ENCODE measurements at places on chromosomes 3 and 15.

GRCh38 chr3:36736301-36736700, 28.1 kb downstream of the DCLK3 start:
- peak; percentile 70 for DNase-seq

DNA sequence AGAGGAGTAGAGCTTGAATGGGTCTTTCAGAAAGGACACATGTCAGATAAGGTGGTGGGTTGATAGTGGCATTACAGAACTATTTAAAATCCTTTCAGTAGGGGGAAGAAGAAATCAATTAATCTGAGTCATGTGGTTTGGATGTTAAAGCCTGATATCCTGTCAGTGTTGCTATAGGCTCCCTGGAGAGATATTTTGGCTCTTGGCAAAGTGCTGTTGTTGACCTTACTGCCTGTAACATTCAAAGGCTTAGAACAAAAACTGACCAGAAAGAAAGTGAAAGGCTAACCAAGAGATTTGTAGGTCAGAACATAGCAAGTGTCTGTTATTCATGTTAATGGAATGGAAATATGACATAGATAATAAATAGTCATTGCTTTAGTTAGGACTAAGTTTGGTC, 552.9 kb downstream of the DIPK2A start:
- DNase-seq: no peak

DNA sequence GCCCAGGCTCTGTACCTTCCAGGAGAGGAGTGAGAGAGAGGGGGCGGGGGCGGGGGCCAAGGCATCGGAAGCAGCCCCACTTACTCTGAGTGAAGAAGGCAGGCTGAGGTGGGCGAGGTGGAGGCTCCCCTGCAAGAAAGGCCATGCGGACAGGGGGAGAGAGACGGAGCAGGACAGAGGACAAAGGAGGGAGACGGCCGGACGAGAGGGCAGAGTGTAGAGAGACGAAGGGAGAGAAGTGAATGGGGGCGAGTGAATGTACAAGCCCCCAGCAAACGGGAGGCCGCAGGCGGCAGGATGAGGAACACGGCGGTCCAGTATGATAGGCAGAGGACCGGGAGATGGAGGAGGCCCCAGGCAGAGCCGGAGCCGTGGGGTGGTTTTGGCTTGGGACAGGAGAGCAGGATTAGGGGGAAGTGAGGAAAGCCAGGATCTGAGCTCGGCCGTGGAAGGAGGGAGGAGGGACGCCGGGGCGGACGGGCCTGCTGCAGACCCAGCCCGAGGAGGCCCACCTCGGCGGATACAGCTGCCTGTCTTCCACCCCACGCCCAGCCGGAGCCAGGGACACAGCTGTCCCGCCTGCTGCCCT, 38.8 kb downstream of the TNK2 start:
- DNase-seq: no peak

DNA sequence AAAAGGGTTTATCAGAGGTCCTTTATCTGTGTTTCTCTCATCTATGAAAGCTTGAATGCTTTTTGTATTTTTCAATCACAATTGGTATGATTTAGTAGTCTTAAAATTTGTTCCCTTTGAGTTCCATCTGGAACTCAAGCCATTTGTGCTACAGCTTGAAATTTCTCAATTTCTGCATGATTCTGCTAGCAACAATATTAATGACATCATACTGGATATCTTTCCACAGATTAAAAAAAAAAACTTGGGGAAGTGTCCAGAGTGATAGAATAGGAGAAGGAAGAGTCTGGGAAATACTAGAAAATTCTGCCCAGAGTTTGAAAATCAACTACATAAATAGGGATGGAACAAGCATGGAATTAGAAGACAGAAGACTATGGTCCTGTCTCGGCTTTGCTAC, 9.3 kb upstream of the FBN1 start:
- DNase-seq: peak; percentile 51

- no peak for DNase-seq
Measured at GRCh38 chr3:94596887-94597566, 534.2 kb downstream of the NSUN3 start.

GRCh38 chr15:53384417-53384816, 375.0 kb downstream of the WDR72 start:
- DNase-seq: no peak

GRCh38 chr3:187943677-187944389, 198.6 kb upstream of the BCL6 start:
- peak; percentile 18 for DNase-seq

GRCh38 chr3:53711387-53711786, 134.8 kb downstream of the CHDH start:
- DNase-seq: no peak

DNA sequence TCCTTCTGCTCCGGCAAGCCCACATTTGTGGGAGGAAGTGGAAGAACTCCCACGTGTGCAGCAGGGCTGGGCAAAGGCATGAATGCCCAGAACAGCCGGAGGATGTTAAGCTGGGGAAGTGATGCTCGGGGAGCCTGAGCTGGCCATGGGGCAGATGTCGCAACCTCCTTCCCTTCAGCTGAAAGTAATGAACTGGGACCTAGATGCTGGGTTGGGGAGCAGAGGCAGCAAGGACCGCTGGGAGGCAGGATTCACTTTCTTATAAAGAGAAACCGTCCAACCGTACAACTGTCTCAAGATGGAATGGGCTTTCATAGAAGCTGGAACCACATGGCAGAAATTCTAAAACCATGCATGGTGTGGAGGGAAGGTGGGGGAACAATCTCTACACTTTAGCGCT, 290.9 kb downstream of the OCA2 start:
- no peak for DNase-seq

DNA sequence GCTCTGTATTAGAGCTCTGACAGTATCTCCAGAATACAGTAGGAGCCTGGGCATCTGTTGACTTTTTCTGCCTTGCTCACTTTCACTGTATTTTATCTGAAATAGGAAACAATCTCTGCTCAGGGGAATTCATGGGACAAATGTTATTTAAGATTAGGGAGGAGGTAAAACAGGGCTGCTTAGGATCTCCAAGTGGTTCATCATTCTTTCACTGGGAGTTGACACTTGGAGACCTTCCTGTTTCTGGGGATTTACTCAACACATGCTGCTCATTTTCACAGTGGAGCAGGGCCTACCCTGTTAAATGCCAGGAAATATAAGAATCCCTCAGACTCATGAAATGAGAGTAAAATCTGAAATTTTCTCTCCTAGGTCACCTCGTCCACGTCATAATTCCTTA, 185.5 kb downstream of the GAP43 start:
- peak; percentile 69 for DNase-seq

- DNase-seq: no peak
Measured at GRCh38 chr3:23785882-23786281, 19.9 kb upstream of the UBE2E1 start.

- DNase-seq: peak; percentile 65
Measured at GRCh38 chr3:197494366-197495058, 61.3 kb downstream of the BDH1 start.

GRCh38 chr3:43405888-43406642, 119.7 kb downstream of the SNRK start:
- no peak for DNase-seq

- no peak for DNase-seq
Measured at GRCh38 chr3:123130079-123130750, 63.4 kb downstream of the PDIA5 start.

- DNase-seq: no peak
Measured at GRCh38 chr3:172816281-172816680, 65.8 kb downstream of the ECT2 start.

DNA sequence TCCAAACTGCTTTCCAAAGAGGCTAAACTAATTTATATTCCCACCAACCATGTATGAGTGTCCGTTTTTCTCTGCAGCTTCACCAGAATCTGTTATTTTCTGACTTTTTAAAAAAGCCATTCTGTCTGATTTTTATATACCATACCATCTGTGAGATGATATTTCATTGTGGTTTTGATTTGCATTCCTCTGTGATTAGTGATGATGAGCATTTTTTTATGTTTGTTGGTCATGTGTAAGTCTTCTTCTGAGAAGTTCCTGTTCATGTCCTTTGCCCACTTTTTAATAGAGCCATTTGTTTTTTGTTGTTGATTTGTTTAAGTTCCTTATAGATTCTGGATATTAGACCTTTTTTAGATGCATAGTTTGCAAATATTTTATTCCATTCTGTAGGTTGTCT, 179.4 kb upstream of the ALCAM start:
- no peak for DNase-seq

DNA sequence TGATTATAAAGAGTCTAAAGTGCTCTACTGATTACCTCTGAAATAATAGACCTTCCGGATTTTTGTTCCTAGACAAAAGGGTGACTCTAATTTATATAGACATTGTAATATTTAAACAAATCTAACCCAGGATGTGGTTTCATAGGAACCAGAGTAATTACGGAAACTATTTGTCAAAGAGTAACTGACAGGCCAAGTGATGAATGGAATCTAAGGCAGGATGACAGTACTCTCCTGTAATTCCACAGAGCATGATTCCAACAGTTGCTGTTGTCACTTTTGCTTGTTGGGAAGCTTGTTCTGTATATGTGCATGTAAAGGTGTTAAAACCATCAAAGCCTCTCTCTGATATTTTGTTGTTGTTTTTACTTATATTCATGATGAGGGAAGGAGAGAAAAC, 1141.0 kb downstream of the IGSF11 start:
- no peak for DNase-seq

GRCh38 chr15:40925863-40926658, 3.1 kb upstream of the DLL4 start:
- DNase-seq: no peak

DNA sequence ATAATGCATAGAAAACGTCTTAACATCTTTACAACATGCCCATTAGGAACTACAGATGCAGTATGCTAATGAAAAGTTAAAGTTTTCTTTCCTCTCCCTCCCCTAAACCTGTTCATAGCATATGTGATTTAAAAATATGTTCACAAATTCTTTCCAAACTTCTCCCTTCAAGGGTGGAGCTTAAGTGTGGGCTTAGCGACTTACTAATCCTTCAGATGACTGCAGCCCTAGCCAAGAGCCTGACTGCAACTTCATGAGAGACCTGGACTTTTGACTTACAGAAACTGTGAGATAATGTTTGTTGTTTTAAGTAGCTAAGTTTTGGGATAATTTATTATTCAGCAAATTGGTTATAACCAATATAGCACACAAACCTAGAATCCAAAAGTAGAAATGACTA, 22.0 kb upstream of the ANXA2 start:
- peak; percentile 73 for DNase-seq

DNA sequence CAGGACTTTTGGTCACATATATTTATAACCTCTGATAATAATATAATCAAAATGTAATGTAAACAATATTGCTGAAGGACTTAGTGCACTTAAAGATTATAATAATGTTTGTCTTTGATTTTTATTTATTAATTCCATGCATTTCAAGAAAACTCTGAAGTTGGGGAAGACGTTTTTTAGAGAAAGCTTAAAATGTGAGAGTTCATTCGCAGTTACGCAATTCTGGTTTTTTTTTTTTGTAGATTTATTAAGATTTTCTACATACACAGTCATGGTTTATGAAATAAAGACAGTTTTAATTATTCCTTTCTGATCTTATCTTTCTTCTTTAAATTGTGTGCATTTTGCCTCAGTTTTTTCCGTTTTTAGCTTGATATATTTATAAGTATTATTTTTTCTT, 204.7 kb downstream of the EPHA3 start:
- DNase-seq: no peak

GRCh38 chr3:190855151-190855550, 7.3 kb downstream of the GMNC start:
- DNase-seq: no peak

DNA sequence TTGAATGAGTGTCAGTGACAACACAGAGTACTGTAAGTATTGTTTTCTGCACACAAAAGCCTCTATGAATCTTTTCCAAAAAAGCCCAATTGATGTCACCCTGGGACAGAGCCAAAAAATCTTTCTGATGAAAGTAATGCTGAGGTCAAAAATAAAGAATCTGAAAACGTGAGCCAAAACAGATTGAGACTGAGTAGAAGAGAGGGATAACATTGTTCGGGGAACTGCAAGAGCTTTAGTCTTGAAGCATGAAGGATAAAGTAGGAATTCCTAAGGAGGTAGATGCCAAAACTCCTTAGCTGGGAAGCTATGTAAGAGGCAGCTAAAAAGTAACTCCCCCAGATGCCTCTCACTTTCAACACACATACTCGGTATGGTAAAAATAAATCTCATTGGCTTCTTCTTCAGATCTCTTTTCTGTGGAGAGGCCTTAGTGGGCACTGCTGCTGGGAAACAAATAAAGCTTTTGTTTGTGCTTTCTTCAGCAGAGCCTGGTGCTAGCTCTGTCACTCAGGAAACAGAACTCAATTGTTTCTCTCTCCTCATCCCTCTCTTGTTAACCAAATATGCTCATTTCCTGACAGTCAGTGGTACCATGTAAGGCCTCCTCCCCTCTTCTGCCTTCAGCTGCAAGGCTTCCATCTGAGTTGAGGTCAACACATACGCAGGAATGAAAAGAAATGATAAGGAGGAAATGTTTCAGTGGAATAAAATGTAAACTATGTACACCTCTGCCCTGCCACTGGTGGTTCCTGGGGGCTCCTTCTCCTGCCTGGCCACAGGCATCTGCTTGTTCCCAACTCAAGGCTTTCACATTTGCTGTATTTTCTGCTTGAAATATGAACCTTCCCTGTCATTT, 58.1 kb downstream of the CD200 start:
- DNase-seq: peak; percentile 100

DNA sequence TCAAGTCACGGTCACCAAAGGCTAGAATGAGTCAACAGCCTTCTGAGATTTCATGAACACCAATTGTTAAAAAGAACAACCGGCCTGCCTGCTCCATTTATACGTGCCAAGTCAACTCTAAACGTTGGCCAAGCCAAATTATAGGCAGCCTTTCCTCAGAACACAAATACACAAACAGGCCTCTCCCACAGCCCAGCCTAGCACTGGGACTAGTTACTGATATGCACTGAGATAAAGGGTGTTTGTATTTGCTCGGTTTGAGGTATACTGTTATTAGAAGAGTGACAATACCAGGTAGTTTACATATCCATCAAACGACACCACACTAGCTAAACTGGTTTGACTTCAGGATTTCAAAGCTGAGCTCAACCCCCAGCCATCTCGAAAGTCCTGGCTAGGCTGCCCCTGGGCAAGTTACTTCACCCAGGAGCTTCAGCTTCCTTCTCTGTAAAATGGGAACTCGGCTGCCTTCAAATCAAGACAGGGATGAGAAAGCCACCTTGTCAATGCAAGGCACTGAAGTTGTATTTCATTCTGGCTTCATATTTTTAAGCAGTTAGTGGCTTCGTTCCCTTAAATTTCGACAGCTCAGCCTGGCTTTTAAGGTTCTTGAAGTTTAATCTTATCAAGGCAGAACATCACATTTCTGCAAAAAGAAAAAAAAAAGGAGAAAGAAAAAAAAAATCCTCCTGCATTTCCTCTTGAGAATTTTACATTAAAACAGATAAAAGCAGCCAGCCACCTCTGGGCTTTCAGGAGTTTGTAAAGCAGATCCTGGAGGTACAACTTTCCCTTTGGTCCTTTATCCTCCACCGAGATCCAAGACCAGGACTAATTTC, 4.0 kb downstream of the TLE3 start:
- peak; percentile 76 for DNase-seq

DNA sequence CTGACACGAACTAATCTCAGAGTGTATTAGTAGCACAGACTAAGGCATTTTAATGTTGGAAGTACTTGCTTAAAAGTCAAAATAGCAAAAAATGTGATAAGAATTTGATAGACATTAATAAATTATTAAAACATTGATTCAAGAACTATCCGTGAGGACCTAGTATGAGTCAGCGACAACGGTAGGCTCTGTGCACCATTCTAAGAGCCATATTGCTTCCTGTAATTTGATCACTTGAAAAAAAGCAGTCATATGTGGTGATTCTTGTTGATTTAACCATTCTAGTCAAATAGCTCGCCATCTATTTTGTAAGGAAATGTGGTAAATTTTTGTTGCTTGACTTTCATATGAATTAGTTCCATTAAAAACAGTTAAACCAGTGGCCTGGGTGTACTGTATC, 534.9 kb upstream of the ARRDC4 start:
- DNase-seq: no peak
